ENCODE measurements at places on chromosomes 1 and 21.

DNA sequence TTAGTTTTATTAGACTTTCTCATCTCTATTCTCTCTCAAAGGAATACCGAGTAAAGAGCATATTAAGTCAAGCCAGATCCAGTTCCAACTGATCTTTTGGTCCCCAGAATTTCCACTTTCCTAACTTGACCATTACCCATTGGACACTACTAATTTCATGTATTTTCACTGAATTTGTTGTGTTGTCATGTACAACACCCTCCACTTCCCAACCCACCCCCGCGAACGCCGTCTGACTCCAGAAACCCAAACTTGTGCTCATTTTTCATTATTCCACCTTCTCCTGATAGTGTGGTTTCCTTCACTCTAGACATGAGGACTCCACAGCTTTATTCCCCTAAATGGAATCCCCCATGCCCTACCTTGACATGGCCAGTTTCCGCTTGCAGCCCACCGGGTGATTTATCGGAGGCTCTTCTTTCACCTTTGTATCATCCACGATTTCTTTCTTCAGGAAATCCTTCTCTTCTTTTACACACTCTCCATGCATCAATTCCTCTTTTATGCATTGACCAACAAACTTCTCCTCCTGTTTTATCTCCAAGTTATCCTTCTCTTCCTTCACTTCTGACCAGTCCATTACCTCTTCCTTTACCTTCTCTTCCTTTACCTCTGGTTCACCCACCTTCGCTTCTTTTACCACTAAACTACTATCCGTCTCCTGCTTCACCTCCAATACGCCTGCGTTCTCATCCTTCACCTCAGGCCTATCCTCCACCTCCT lies 805 bp downstream of the ZNHIT6 start:
- DNase-seq: peak; percentile 13

DNA sequence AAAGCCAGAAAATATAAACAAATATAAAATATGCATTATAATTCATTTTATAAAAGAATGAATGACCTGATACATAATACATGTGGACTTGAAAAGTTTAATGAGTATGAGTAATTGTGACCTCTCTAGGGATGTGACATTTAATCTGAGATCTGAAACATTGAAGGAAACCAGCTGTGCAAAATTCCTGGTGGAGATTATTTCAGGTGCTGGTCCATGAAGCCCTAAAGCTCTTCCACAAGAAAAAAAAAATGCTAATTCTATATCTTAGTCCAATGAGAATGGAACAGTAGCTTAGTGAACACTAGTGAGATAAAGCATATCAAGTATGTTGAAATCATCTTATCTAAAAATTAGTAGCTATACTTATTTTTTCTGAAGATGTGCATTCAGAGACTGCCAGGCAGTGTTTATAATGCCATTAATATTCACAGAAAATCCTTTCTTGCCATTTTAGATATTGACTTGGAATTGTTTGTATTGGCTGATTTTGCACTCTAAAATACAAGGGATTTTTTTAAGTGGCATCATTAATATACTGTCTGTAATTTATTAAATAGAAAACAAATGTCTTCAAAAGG lies 1485.9 kb downstream of the PLA2G4A start:
- DNase-seq: no peak

GRCh38 chr1:62228136-62228882 lies 33.7 kb downstream of the L1TD1 start:
- no peak for DNase-seq

DNA sequence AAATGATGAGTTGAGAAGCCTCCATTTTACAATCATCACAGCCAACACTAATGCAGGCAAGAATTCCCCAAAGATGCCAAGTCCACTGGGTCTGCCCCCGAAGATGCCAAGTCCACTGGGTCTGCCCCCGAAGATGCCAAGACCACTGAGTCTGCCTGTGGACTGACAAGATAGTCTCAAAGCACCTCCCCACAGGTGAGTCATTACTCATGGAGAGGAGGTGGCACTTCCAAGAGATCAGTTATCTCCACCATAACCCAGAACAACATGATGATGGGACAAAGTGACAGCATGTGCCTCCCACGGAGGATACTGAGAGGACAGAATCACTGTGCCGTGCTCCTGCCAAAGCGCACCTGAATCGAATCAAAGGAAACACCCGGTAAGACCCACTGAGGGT lies 4.8 kb downstream of the PTTG1IP start:
- no peak for DNase-seq

DNA sequence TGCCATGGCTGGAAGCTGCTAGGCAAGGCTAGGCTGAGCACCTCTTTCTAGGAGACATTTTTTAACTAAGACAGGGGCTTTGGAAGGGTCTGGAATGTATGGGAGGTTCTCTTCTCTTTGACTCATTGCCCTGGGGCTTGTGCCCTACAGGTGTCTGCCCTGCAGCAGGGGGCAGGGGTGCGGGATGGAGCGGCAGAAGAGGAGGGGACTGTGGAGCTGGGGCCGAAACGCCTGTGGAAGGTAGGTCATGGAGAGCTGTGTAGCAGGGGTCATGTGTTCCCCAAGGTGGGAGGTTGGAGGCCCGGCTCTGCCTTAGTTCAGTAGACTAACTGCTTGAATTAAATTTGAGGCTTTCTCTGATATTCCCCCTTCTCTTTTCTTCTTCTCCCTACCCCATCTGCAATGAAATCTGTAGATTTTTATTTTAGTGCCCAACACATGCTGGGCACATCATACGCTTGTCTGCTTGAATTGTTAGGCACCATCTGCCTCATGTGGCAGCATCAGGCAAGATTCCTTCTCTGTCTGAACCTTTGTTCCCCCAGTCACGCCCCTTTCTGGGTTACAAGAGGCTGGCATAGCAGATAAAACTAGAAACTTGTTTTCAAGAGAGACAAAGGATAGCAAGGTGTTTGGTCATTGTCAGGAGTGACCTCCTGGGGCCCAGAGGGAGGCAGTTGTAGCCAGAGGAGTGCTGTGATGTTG lies 18.4 kb downstream of the PPFIA4 start:
- DNase-seq: no peak

DNA sequence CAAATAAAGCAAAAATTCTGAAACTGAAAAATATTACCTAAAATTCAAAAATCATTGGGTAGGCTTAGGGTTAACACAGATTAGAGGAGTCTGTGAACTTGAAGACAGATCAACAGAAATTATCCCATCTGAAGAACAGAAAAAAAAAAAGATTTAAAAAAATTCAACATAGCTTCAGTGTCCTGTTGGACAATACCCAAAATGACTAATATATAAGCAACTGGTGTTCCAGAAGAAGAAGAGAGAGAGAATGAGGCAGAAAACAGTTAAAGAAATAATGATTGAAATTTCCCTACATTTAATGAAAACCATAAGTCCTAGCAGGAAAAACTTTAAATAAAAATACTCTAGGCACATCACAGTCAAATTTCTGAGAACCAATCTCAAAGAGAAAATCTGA lies 31.5 kb downstream of the TMCO1 start:
- no peak for DNase-seq

- peak; percentile 70 for DNase-seq
These were observed 125.1 kb upstream of the IPO9 start for GRCh38 chr1:201703621-201704438.

- DNase-seq: no peak
These were observed 8.8 kb upstream of the ID3 start for GRCh38 chr1:23567996-23568607.

DNA sequence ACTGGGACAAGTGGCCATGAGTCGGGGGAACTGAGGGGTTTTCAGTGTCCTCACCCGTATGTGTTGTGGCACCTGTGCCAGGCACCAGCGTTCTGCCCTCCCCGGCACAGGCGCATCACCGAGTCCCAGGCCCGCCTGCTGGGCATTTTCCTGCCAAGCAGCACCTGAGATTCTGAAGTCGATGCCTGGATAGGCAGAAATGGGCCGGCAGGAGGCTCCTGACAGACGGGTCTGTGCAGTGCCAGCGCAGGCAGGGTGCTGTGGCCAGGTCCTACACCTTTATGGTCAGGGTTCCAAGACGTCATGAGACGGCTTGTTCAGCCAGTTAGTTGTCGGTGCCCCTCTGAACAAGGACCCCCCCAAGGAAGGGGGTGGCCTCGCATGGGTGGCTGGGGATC lies 10.6 kb downstream of the FAAP20 start:
- DNase-seq: no peak

- DNase-seq: peak; percentile 82
These were observed 746 bp upstream of the LAMC1 start for GRCh38 chr1:183022202-183023145.

GRCh38 chr1:240719953-240720700 lies 108.2 kb upstream of the GREM2 start:
- no peak for DNase-seq

GRCh38 chr1:64121766-64122385 lies 81.5 kb upstream of the UBE2U start:
- no peak for DNase-seq

- DNase-seq: no peak
These were observed 4.1 kb downstream of the LRRIQ3 start for GRCh38 chr1:74193908-74194307.

DNA sequence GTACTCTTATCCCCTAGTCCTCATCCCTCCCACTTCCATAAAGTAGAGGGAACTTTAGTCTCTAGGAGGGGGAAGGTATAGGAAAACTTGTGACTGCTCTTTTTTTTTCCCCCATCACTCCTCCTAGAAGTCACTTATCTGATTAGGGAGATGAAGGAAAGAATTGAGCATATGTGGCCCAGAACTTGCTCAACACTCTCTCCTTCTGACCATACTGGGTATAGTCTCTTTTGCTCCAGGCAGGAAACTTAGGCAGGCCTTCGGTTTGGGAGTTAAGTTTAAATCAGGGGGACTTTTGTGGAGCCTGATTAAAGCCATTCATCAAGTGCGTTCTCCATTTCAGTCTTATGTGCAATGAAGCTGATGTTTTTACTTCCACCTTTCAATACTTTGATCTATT lies 5.8 kb downstream of the UBE2U start:
- DNase-seq: no peak

DNA sequence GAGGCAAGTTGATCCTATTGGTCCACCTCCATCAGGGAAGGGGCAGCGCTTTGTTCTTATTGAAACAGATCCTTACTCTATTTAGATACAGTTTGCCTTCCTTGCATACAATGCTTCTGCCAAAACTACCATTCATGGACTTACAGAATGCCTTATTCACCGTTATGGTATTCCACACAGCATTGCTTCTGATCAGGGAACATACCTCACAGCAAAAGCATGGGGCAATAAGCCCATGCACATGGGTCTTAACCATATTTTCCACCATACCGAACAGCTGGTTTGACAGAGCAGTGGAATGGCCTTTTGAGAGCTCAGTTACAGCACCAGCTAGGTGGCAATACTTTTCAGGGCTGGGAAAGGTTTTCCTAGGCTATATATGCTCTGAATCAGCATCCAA lies 544.8 kb upstream of the ADGRL4 start:
- no peak for DNase-seq

GRCh38 chr1:107487506-107487905 lies 346.7 kb downstream of the NTNG1 start:
- no peak for DNase-seq

DNA sequence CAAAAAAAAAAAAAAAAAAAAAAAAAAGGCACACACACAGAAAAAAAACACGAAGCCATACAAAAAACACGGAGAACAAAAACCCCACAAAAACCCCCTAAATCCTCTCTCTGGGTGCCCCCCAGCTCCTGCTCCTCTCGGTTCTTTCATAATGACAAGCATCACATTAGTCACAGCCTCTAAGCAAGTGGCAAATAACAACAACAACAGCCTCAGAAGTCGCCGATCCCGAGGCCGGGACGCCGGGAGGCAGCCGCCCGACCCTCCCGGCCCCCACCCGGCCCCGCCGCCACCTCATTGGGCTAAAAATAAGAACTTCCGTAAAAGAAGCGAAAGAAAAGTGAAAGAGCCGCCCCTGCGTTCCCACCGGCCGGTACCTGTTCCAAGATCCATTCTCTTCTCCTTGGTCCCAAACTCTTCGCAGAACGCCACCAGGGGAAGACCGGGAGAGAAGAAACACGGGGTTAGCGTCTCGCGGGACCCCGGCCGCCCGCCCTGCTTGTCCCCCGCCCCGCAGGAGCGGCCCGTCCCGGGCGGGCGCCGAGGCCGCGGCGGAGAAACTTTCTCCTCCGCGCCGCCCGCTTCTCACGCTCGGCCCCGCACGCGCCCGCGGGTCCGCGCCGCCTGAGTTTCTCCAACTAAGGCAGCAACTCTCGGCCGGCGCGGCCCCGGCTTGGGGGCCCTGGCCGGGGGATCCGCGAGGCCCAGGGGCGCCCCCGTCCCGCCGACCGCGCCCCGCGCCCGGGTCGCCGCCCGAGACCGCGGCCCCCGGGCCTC lies 102.8 kb downstream of the CASZ1 start:
- peak; percentile 53 for DNase-seq

DNA sequence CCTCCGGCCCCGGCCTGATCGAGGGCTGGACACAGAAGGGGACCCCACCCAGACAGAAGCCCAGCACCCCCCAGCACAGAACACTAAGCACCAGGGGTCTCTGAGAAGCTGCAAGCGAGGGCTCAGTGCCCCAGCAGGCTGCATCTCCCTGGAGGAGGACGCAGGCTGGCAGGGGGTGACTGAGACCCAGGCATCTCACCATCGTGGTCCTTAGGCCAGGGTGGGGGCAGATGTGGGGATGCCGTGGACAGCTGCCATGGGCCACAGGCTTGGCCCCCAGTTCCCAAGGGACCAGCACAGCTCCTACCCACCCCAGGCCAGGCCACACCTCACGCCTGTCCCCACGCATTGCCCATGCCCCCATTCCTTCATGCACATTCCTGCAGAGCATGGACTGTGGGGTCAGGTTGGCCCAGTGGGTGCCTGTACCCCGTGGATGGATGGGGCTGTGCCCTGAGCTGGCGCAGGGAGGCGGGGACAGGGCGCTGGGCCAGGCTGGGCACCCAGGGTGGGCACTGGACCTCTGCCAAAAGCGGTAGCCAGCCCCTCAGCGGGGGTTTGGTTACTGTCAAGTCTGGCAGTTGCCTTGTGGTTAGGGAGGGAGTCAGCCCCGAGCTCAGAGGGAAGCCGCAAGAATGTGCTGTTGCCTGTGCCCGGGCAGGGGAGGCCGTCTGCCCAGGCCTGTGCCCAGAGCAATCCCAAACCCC lies 61.5 kb downstream of the ARHGEF16 start:
- no peak for DNase-seq

DNA sequence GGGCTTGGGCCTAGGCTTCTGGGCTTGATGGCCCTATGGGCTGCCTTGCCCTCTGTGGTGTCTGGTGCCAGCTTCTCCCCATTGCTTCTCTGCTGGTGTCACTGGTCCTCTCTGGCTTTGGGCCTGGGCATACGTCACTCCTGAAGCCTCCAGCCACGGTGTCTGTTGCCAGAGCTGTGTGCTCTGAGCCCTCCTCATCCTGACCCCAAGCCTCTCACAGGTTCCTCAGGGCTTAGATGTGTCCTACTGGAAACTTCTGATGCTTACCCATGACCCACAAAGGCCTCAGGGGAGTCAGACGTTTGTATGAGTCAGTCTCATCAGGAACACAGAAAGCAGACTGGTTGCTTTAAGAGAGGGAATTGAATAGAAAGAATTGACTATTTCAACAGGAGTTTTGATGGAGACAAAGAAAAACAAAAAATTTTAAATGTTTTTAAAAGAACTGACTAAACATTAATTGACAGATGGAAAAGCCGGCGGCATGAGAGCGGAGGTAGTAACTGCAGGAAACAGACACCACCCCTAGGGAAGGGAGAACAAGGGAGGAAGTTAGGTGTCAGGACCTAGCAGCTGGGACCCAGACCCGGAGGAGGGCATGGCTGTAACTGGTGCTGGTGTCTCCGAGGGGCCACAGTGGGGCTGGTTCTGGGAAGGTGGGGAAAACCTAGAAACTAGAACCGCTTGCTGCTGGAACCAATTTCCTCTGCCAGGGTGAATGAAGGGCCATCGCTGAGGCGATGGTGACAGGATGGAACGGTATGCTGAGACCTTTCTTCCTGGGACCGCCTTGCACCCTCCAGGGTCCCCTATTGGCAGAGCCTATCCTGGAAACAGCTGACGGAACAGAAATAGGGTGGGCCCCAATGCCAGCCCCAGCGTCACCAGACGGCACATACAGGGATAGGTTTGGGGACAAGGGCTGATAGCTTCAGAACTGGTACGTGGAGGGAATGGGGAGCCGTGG lies 40.0 kb upstream of the CITED4 start:
- peak; percentile 21 for DNase-seq
